Fibroblast of skin of left quadriceps (primary cell): ENCODE measurements at places on chromosomes 5 and 9.
A peak's percentile ranks its signal among the peaks of the same experiment; 100 is the strongest.

DNA sequence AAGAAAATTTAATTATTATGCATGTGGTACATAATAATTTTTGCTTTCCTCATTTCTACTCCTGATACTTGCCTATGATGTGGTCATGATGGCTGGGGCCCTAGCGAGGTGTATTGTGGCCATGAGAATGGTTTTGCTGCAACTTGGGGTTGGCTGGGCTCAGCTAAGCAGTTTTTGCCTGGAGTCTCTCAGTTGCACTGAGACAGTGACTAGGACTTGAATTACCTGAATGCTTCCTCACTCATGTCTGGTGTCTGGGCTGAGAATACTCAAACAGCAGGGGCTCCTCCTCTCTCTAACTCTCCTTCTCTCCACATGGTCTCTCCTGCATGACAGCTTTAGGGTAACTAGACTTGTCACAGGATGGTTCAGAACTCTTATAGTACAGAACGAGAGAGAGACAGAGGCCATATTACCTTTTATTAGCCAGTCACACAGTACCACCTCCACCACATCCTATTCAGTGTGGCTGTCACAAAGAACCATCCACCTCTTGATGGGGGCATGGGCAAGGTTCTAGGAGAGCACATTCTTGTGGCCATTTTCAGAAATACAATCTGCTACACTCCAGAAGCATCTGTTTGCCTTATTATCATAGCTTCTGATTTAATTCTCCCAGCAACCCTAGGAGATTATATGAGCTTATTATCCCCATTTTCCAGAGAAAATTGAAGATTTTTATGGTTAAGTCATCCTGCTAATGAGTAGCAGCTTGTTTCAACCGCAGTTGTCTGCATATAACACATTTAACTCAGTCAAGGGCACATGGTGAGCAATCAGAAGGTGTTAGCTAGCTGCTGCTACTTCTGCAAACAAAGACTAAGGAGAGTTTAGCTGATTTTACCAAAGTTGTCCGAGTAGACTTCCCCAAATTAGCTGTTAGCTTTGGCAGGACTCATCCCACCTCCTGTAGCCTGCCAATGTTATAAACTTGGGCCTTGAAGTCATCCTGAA, 245.1 kb downstream of the DOCK8 start:
- no peak for DNase-seq

GRCh38 chr5:170319301-170319700, 21.7 kb upstream of the LCP2 start:
- no peak for DNase-seq

DNA sequence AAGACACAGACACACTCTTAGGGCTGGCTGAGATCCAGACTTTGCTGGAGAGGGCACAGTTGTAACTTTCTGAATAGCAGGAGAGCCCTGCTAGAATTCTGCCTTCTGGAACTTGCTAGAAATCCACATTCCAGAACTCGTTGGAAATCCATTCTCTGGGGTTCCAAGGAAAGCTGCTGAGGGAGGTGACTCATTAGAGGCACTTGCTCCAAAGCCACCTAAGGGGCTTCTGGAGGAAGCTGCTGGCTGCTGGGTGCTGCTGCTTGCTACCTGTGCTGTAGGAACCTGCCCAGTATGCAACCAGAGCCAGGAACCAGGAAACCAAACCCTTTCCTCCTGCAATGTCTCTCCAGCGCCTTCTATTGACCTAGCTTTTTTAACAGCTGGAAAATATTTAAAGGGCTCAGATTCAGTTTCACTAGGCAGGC, 4.1 kb upstream of the TLE4 start:
- no peak for DNase-seq

- no peak for DNase-seq
These were observed 133.8 kb upstream of the MEF2C start for GRCh38 chr5:89016741-89017303.

DNA sequence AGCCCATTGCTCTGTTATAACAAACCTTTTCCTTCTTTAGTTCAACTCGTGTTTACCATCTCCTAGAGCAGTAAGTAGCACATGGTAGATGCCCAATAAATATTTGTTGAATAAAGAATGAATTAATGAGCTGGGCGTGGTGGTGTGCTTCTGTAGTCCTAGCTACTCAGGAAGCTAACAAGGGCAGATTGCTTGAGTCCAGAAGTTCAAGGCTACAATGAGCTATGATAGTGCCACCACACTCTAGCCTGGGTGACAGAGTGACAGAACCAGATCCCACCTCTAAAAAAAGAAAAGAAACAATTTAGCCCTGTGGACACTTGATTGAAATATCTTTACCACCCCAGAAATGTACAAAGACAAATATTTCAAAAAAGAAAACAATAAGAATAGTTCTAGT, 14.6 kb upstream of the PAM start:
- no peak for DNase-seq

GRCh38 chr5:147832541-147832940, 1.1 kb upstream of the SPINK1 start:
- DNase-seq = no peak

- DNase-seq = no peak
These were observed 67.6 kb downstream of the FOXD1 start for GRCh38 chr5:73380710-73381589.

- no peak for DNase-seq
These were observed 3.5 kb downstream of the EPB41L4A start for GRCh38 chr5:112415552-112415951.

DNA sequence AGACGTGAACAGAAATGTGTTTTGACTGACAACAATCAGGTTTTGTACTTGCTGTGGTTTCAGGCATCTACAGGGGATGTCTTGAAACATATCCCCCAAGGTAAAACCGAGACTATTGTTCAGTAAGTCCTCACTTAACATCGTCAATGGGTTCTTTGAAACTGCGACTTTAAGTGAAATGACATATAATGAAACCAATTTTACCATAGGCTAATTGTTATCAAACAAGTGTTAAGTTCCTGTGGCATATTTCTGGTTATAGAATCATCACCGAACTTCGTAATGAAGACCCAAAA, 16.4 kb upstream of the OMD start:
- no peak for DNase-seq

DNA sequence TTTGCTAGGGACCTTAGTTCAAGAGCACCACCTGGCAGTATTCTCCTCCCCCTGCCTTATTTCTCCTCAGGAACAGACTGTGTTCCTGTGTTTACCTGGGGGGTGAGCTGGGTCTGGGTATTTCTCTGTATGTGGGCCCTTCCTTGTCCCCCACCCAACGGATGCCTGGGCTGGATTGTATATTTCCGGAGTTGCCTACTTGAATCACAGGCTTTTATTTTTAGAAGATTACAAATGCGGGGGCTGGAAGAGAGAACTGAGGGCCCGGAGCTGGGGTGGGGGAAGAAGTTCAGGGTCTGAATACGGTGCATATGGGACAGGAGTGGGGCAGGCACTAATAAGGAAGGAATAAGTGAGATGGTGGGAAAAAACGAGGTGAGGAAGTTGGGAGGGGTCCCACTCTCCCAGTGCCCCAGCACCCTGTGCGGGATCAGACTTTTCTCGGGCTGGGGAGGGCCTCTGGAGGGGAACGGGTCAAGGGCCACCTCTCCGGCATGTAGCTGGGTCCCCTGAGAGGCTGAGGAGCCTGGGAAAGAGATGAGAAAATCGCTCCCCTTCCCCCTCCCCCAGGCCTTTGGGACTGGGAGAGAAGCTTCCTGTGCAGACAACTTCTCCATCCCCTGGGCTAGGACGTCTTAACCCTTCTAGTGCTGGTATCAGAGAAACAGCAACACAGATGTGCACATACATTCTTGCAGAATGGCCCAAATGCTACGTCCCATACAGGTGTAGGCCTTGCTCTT, 42.1 kb downstream of the PCDH1 start:
- no peak for DNase-seq

GRCh38 chr9:131033269-131034224, 24.6 kb downstream of the LAMC3 start:
- no peak for DNase-seq

- no peak for DNase-seq
These were observed 156.1 kb upstream of the KIF2A start for GRCh38 chr5:62149879-62150278.

DNA sequence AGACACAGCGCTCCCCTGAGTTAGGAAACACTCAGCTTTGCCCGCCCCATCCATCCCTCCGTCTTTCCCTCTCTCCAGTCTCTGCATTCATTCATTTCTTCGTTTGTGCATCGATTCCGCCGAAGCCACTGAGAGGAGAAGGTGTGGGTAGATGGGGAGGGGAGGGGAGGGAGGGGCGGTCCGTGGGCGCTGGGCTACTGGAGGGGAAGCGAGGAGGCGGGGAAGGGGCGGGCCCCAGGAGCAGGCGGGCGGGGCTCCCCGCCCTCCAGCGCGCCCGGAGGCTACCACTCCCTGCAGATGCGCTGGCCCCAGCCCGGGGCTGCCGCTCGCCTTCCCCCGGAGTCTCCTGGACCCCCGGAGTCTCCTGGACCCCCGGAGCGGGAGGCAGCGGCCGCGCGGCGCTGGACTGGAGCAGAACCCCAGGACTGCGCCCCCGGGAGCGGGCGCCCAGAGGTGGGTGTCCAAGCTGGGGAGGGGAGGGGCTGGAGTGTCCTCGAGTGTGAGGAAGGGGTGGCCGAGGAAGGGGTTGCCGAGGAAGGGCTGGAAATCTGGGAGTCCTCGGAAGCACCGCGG, 159.5 kb downstream of the C9orf152 start:
- DNase-seq = peak; percentile 62

GRCh38 chr9:32289756-32290155, 94.7 kb upstream of the ACO1 start:
- no peak for DNase-seq

DNA sequence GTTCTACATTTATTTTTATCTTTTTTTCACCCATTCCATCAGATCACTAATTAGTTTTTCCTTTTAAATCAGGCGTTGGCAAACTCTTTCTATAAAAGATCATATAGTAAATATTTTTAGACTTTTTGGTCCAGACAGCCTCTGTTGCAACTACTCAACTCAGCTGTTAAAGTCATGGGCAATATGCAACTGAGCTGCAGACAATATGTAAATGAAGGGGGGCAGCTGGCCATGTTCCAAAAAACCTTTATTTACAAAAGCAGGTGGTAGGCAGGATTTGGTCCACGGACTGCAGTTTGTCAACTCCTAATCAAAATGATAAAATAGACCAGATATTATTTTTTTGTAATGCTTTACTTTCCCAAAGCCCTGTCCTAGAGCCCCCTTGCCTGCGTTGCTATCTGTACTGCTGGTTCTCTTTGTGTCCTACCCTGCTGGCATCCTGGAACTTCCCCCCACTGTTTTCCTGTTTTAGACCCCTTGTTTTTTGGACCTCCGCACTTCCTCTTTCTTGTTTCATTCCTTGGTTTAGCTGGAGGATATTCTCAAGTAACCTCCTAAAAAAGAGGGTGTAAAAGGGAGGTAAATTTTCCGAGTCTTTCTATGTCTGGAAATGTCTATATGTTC, 24.7 kb upstream of the TNFSF8 start:
- no peak for DNase-seq

- DNase-seq = no peak
These were observed 7.2 kb downstream of the GRHPR start for GRCh38 chr9:37429441-37430285.

GRCh38 chr5:71912021-71912420, 192.9 kb downstream of the CARTPT start:
- DNase-seq = no peak

DNA sequence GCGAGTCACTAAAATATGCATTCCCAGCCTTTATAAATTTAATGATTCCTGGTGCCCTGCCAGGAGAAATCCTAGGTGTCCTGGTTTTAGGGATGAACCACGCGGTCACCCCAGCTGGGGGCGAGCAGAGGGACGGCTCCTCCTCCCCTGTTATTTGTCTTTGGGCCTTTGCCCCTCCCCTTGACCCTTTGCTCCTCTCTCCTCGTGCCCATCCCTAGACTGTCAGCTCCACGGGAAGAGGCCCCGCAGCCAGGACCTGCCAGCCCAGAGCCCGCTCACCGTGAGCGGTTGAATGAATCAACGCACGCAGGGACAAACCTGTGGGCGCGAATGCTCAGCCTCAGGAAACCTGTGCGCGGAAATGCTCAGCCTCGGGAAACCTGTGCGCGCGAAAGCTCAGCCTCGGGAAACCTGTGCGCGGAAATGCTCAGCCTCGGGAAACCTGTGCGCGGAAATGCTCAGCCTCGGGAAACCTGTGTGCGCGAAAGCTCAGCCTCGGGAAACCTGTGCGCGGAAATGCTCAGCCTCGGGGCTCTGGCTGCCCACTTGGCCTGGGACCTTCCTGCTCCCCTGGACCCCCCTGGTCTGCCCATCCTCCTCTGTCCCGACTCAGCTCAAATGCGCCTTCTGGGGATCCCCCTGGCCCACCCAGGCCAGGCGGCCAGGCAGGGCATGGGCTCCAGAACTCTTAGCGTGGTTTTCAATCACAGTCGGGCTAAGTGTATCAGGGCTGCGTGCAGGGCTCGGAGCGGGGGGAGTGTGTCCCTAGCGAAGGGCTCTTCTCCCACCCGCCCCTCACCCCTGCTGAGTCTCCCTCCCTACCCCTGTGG, 140.5 kb upstream of the COL5A1 start:
- no peak for DNase-seq

DNA sequence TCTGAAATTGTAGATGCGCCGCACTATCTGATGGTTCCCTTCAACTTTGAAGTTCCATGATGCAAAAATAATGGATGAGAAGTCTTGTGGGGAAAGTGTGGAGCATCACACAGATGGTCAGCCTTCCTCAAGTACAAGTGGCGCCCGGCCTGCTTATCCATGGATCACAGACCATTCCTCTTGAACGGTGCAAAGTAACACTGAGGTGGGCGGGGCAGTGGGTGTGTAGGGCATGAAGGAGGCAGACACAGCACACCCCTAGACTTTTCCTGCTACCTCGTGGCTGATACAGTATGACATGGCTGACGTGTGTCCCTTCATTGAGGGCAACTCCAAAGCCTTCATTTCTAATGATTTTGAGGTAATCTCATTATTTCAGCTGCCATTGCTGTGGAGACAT, 2.5 kb upstream of the GNG10 start:
- DNase-seq = no peak

DNA sequence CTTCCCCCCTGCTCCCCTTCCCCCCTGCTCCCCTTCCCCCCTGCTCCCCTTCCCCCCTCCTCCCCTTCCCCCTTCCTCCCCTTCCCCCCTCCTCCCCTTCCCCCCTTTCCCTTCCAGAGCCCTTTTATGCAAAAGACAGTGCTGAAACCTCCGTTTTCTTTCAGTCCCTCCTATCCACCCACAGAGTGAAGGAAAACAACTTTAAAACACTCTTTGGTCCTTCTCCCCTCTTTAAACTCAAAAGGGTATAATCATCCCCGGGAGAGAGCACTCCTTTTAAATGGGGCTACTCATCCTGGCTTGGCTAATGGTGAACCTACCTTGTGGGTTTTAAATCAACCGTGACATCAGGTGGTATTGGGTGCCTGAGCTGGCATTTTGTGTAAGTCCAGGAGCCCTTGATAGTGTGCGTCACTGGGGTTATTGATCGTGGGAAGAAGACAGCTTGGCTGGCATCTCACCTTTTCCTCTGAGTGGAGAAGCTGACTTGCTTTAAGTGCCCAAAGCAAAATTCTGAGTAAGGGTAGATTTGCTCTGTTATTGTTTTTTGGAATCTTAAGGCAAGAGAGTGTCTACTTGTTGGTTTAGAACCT, 2.7 kb downstream of the LARP1 start:
- DNase-seq = no peak
